Brain pericyte (primary cell): ENCODE measurements at places on chromosomes 2 and 18.

GRCh38 chr2:60521626-60522025 lies 31.8 kb downstream of the BCL11A start:
- DNase-seq = no peak

- DNase-seq = no peak
Observed at GRCh38 chr2:47195148-47195547, 40.0 kb upstream of the STPG4 start.

DNA sequence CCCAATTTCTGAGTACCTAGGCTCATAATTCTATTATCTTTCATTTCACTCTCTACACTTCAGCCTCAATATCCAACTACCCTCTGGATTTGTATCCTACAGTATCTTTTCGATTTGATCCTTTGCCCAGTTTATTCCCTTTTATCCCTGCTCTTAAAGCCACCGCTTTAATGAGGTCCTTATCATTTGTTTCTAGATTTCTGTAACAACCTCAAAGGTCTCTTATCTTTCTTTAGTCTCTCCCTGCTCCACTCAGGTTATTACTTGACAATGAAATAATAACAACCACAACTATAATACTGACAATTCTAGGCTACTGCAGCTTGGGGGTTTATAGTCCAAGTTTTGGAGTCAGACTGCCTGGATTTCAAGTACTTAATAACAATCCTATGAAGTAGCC lies 25.9 kb upstream of the ASNSD1 start:
- no peak for DNase-seq

DNA sequence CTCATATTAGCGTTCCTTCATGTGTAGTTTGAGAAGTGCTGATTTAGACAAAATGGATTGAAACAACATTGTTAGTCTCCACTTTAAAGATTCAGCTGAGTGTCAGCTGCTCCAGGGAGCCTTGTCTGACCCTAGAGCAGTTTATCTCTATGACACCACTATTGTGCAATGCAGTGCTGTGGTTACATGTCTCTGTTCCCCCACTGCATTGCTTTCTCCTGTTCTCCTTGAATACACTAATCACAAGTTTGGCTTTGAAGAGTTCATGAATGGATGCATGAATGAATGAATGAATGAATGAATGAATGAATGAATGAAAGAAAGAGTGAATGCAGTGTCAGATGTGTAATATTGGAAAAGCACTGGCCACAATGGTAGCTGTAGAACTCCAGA lies 38.3 kb downstream of the GCG start:
- DNase-seq = no peak

GRCh38 chr2:80002568-80003157 lies 301.9 kb downstream of the LRRTM1 start:
- no peak for DNase-seq

DNA sequence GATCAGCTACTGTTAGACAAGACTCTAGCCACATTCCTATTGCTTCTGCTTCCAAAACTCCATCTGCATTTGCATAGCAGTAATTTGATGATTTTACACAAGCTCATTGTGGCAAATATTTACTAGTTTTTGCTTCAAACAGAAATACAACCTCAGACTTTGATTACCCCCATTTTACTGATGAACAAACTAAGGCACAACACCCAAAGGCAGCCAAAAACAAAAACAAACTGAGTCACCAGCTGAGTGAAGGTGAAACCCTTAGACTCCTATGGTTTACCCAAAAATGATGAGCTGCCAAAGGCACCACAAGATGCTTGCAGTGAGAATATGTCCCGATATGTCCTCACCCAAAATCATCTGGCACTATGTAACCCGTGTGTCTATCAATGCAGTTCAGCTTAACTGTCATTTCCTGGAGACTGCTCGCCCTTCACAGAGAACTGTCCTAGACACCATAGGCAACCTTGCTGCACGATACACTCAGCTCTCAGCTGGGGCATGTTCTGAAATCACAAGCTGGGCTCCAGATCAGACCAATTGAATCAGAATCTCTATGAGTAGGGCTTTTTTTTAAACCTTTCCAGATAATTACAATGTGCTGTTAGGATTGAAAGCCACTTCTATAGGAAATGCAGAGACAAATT lies 4.1 kb upstream of the EVA1A start:
- DNase-seq = no peak

- DNase-seq = no peak
Observed at GRCh38 chr2:23436346-23437098, 51.5 kb downstream of the KLHL29 start.

DNA sequence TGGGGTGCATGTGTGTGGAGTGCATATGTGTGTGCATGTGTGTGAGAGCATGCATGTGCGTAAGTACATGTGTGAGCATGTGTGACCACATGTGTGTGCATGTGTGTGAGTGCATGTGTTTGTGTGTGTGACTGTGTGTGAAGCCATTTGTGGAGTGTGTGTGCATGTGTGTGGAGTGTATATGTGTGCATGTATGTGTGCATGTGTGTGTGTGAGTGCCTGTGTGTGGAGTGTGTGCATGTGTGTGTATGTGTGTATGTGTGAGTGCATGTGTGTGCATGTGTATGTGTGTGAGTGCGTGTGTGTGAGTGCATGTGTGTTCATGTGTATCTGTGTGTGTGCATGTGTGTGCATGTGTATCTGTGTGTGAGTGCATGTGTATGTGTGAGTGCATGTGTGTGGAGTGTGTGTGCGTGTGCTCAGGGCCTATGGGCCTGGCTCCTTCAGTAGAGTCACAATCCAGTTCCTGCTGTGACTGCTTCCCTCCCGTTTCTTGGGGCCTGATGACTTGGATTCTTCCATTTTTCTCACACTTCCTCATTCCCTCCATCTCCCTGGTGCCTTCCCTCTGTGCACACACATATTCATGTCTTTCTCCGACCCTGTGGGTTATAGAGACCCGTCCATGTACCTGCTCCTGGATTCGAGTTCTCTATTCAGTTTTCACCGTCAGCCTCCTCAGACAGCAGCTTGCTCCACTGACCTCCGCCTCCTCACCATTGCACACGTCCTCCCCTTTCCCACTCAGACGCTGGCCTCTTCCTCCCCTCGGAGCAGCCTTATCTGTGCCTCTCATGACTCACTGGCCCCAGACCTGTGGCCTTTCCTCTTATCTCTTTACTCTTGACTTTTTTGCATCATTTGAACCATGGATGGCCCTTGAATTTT lies 25.2 kb downstream of the TOGARAM2 start:
- no peak for DNase-seq

GRCh38 chr2:168573128-168573903 lies 117.2 kb downstream of the CERS6 start:
- DNase-seq = no peak

DNA sequence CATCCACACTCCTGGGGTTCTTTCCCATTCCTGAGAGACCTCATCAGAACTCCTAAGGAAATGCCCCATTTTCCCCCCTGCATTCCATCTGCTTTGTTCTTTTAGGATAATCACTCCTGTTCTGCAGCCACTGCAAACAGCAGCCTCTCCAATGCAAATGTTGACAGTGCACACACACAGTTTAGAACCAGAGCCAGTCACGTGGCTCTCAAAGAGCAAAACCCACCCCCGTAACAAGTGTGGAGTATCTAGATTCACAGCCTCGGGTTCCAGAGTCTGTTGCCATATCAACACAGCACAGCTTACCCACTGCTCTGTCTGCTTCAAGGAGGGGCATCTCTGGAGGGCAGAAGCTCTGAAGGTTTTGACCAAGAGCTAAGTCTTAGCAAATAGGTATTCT lies 180.0 kb downstream of the NAPG start:
- no peak for DNase-seq

DNA sequence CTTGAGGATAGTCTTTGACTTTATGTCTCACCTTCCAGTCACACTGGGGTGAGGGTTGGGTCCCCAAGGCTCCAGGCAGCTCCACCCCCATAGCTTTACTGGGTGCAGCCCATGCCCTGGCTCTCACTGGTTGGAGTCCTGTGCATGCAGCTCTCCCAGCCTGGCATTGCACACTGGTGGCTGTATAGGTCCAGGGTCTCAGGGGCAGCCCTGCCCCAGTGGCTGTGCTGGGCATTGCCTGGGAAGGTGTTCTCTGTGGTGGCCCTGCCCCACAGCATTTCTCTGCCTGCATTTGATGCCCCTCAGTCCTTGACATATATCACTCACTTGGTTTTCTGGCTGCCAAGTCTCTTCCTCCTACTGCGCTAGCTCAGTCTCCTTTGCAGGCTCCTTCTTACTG lies 21.2 kb downstream of the MPHOSPH10 start:
- DNase-seq = no peak

GRCh38 chr2:212357606-212358005 lies 181.0 kb downstream of the ERBB4 start:
- no peak for DNase-seq

DNA sequence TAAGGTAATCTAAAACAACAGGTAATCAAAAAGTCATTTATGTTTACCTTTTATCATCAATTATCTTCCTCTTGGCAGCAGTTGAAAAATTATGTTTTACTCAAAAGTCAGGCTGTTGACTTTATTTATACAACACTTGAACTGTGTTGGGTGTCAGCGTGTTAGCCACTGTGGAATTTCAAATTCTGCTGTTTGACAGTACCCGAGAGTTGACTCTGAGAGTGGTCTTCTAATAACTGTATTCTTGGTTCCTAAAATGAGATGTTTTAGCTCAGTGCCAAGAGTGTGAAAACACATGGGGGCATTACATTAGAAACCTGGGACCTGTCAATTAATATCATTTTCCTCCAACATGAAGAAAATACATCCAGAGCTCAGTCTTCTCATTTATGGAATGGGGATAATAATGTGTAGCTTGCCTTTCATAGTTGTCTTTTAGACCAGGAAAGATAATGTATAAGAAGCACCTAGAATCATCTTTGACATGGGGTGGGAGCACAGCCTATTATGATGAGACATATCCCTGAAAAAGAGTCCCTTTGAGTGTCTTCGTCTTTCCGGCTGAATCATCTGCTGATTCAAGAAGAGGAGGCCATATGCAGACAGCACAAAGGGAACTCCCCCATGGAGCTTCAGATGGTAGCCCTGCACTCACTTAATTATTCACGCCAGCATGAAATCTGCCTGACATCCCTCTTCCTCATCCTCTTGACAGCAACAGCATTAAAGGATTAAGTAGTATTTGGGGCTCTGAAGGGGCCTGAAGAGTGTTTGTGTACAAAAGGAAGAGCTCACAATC lies 89.1 kb downstream of the AFF3 start:
- DNase-seq = no peak

- DNase-seq = no peak
Observed at GRCh38 chr18:79704631-79705030, 25.0 kb downstream of the CTDP1 start.

DNA sequence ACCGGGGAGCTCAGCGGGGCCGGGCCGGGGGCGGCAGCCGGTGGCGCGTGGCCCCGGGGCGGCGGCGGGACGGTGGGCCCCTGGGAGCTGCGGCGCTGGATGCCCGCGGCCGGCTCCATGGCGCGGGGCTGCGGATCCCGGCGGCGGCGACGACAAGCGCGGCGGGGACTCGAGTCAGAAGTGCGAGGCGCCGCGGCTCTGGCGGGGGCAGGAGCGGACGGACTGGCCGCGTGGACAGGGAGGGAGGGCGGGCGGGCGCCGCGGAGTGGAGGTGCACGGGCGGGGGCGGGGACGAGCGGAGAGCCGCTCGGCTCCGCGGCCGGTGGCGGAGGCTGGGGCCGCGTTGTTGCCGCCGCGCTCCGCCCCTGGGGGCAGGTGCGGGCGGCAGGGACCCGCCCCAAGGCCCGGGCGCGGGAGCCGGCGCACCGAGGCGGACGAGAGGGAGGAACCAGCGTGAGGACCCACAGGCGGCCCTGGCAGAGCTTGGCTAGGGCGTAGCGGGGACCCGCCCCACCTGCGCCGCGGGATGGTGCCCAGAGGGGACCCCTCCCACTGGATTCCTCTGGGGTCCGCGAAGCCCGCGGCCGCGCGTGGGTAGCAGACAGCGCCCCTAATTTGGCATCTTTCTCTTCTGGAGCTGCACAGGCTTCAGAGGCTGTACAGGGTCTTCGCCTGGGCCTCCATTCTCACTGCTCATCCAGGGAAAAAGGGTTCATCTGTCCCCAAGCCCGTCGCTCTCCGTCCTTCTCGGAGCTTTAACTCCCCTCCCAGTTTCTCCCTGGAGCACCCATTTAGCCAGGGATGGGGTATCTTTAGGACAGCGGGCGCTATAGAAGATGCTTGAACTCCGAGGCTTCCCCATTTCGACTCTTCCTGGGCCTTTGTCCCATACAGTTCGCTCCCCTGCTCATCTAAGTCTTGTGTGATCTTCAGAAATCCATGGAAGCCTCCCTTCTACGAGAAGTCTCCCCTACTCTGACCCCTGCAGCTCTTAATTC lies at the start of gene TMEM163:
TMEM163 (minus strand) TSS at position 184 of the 998 bp plus-strand sequence.
- no peak for DNase-seq

- no peak for DNase-seq
Observed at GRCh38 chr2:70477441-70477844, 76.2 kb downstream of the TGFA start.

DNA sequence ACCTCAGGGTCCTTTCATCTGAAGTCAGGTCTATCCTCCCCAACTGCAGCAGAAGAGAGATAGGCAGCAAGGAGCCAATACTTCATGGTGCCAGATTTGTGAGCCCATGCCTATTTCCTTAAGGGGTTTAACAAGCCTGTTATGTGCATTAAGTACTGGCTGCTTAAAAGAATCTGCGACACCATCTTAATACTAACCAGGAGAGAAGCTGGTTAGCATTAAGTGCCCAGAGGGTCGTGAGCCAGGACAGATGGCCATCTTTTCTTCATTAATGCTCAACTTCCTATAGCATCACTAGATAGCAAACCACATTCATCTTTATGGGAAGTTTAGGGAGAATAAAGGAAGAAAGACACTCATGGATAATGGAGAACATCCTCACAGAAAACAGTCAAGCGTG lies 289.1 kb downstream of the ETAA1 start:
- no peak for DNase-seq

DNA sequence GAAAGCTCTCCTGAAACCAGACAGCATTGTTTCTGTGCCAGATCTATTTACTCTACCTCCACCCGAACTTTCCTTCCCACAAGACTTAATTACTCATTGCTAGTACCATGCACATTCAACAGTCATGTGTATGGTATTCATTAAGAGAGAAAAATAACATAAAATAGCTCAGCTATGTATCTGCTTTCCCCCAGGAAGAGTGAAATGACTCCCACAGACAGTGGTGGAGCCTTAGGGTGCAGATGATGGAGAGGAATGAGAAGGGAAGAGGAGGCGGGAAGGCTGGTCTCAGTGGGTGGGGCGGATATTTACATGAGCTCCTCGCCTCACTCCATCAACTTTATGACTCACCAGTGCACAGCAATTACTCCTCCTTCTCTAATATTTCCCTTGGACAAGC lies 724.5 kb downstream of the EPHA4 start:
- DNase-seq = peak; percentile 47

- DNase-seq = no peak
Observed at GRCh38 chr18:68564961-68565360, 149.9 kb downstream of the TMX3 start.
